CD8-positive, alpha-beta T cell (primary cell): ENCODE measurements at places on chromosomes 4 and X.

GRCh38 chrX:1679238-1679637 is 64.4 kb downstream of the ASMT start:
- no peak for DNase-seq

GRCh38 chrX:111041018-111041462 is 55.0 kb upstream of the PAK3 start:
- no peak for DNase-seq

DNA sequence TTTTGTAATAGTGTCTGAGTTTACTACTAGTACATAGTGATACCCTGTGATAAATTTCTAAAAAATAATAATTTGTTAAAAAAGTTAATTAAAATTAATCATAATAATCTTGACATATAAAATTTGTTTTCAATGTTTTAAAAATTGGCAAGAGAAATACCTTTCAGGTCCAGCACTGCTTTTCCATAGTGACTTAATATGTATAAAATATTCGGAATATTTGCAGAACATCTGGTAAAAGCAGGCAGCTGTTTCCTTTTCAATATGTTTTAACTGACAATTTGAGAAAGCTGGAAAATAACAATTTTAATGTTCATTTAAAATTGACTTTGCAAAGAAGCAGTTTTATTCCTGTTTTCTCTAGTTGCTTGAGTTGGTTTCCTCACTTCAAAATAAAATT is 17.6 kb upstream of the GK2 start:
- DNase-seq, result no peak

- no peak for DNase-seq
Measured at GRCh38 chr4:11250510-11250909, 178.2 kb downstream of the HS3ST1 start.

DNA sequence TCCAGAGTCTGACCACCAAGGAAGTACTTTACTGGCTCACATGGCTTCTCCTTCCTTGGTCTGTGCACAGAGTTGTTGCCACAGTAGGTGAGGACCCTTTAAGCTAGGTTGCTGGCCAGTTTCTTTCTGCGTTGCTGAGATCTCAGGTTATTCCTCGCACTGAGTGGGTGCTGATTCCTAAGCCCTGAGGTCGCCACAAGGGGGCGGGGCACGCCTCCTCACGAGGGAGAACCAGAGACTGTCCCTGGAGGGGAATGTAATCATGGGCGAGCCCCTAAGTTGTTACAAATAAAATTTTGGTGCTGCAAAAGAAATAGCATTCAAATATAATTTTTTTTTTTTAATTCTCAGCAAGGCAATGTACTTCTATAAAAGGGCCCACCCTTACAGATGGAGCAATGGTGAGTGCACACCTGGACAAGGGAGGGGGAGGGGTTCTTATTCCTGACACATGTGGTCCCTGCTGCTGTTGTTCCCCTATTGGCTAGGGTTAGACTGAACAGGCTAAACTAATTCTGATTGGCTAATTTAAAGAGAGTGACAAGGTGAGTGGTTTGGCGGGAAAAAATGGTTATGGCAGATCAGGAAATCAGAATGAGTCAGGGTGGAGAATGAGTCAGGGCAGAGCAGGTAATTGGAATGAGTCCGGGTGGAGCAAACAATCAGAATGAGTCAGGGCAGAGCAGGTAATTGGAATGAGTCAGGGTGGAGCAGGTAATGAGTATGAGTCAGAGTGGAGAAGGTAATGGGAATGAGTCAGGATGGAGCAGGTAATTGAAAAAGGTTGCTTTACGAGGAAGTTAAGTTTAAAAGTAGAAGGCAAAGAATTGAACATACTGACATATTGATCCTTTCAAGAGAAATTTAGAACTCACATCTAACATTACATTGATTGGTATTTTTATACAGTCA is 107.5 kb downstream of the VSIG4 start:
- no peak for DNase-seq

GRCh38 chrX:133444196-133444595 is 28.9 kb upstream of the GPC4 start:
- no peak for DNase-seq

- DNase-seq, result no peak
Measured at GRCh38 chr4:169236873-169237626, 33.7 kb downstream of the SH3RF1 start.

- DNase-seq, result no peak
Measured at GRCh38 chrX:120426599-120426998, 42.5 kb downstream of the LAMP2 start.

- no peak for DNase-seq
Measured at GRCh38 chr4:185945906-185946305, 123.0 kb upstream of the TLR3 start.

GRCh38 chr4:164261831-164262230 is 492.1 kb upstream of the SMIM31 start:
- no peak for DNase-seq

- no peak for DNase-seq
Measured at GRCh38 chr4:107065201-107065600, 29.1 kb upstream of the DKK2 start.

- no peak for DNase-seq
Measured at GRCh38 chr4:143397335-143397734, 60.7 kb downstream of the GAB1 start.

DNA sequence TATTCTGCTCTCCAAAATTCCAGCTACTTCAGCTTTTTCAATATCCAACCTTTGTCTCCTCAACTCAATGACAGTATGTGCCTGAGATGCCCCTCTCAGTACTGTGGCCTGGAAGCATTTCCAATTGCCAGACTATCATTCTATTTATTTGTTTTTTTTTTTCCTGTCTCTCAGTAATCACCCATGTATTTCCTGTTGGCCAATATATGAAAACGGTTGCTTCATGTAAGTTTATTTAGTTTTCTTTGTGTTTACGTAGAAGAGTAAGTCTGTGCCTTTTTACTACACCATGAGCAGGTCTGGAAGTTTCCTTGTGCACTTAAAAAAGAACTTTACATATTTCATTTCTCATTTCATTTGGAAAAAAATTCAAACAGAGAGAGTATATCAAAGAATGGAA is 537.5 kb upstream of the SPANXN1 start:
- no peak for DNase-seq

GRCh38 chr4:99669084-99669483 is 11.5 kb upstream of the C4orf54 start:
- no peak for DNase-seq

DNA sequence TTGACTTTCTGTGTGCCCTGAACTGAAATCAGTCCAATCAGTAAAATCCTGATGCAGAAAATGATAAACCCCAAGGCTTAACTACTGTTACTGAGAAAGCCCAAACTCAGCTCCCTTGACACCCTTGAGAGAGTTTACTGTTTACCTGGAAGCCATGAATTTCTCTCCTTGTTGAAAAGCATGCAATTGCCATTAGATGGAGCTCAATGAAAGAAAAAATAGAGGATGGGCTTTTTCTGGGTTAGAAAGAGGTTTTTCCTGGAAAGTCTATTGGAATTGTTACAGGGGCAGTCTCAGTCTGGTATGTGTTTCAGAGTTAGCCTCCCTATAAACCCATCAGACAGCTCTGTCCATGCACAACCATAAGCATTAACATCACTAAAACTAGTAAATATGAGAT is 66.4 kb upstream of the C4orf54 start:
- no peak for DNase-seq

DNA sequence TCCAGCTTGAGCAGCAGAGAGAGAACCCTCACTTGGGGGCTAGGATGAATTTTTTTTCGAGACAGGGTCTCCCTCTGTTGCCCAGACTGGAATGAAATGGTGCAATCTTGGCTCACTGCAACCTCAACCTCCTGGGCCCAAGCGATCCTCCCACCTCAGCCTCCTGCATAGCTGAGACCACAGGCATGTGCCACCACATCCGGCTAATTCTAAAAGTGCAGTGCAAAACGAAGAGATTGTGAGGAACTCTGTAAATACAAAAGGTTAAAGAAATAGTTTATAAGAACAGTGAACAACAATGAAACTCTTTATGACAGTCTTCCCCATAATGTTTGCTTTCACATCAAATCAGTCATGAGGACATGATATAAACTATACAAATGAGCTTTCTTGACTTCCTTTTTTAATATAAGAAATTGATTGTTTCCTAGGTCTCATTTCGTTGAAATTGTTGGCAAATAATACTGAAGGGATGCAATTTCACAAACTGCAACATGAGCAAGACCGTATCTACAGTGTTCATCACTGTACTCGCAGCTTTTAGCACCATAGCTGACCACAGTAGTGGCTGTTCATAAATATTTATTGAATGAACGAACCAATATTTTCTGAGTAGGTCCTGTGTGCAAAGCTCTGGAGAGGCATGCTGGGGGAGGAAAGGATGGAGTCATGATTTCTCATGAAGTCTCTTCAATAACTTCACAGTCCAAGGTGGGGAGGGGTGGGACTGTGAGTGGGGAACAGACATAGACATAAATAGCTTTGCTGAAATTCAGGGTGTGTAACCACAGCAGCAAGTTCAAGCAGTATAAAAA is 116.1 kb downstream of the SHROOM3 start:
- no peak for DNase-seq

DNA sequence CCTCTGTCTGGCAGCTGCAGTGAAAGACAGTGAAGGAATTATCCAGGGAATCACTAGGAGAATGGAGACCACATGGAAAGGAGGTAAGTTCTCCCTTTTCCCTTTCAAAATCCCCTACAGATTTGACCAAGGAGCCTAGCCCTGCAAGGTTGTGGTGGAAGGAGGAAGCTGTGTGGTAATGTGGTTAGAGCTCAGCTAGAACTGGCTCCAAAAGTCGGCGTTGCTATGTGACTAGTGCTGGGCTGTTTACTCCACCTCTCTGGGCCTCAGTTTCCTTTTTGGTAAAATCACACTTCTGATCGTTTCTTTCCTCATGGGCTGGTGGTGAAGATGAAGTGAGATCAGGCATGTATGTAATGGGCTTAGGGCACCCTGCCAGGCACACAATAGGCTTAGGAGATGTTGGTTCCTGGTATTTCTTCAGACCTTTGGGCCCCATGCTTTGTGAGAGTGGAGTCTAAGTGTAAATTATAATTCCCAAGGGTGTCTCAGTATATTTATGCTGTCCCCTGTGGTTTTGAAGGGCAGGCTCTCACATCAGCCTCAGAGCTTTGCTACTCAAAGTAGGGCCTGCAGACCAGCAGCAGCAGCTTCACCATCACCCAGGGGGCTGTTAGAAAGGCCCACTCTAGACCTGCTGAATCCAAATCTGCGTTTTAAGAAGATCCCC is 183.7 kb upstream of the BCOR start:
- no peak for DNase-seq

- no peak for DNase-seq
Measured at GRCh38 chr4:4247696-4248028, 361 bp downstream of the TMEM128 start.

DNA sequence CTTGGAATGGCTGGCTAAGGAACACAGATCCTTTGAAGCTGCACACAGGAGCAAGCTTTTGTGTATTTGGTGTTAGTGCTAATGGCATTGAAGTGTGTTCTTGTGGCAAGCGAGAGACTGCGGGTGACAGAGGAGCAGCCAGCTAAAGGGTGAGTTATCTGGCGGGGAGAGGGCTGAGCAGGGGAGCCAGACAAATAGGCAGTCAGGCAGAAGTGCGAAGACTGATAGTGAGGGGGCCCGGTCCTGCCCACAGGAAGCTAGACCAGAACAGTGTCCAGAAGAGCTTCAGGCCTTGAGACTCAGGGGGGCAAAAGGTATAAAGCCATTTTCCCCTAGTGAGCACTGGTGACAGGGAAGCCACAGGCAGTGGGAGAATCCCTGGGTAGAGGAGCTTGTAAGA is 49.6 kb upstream of the MAMLD1 start:
- no peak for DNase-seq

DNA sequence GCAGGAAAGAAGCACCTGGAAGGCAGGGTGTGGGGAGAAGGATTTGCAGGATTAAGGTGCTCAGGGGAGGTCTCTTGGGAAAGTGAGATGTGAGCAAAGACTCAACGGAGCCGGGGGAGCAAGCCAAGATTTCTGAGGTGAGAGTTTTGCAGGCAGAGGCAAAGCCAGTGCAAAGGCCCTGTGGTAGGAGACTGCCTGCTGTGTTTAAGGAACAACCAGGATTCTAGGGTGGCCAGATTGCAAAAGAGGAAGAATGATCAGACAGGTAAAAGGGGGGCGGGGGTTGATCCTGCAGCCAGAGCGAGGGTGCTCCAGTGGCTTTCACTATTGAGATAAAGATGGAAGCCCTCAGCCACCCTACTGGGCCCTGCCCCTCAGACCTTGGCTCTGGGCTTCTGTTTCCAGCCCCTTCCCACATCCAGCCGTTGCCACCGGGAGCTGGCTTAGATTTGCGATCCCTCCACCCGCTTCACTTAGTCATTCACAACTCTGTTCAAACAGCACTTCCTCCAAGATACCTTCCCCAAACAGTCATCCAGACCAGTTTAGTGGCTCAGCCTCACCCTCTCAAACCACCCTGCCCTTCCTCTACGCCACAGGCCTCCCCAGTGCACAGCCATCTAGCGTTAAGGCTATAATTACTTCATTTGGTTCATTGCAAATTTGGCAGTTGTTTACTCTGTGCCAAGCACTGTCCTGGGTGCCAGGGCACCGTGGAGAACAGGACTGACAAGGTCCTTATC is 23.3 kb upstream of the BCOR start:
- DNase-seq, result no peak

DNA sequence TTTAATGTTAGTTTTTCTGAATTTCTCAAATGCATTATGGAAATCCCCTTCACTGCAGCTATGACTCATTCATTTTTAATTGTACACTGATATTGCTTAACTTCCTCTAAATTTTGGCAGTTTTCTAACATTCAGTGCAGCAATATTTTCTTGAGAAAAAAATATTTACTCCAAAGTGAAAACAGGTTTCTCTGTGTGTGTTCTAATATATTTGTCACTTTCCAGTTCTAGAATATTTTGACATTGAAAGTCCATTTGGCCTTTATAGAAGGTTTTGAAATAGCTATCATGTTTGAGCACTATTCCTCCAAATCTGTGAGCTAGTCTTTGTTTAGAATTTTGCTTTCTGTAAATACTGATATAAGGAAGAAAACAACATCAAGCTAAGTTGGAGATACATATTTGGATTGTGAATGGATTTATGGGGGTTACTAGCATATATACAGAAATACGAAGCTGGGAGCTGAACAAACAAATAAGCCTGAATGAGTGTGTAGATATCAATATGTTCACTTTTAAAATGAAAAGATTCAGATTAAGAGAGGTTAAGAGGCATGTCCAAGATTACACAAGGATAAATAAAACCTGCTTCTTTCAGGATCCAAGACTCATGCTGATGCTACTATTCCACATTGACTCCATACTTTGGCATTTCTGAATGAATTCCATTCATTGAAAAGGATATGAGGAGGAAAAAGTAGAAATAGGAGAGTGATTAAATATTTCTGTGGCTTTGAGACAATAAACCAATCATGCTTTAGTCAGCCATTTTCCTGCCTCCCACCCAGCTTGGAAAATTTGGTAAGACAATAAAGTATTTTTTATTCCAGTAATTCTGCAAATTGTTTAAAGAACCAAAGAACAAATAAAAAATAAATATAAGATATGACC is 57.3 kb upstream of the SLIT2 start:
- no peak for DNase-seq

- no peak for DNase-seq
Measured at GRCh38 chrX:2516623-2517022, 15.8 kb upstream of the DHRSX start.

GRCh38 chr4:152885185-152885584 is 50.9 kb upstream of the FHDC1 start:
- DNase-seq, result no peak

GRCh38 chrX:155068165-155068564 is 2.8 kb downstream of the CMC4 start:
- DNase-seq, result no peak
